ENCODE measurements at places on chromosomes 2 and 18. TPM values are rescaled to one million over a fixed set of nuclear protein-coding genes. Genes with fewer than 3 reads are reported as not detected.

SLC16A14 gene
- 2.4 TPM for total RNA-seq

TSGA10 gene
- total RNA-seq = 1.3 TPM

VWA3B gene
- not detected for total RNA-seq

ARHGAP28 gene
- total RNA-seq = 1.4 TPM

TRABD2A gene
- 1.7 TPM for total RNA-seq

GCA gene
- 7.1 TPM for total RNA-seq

Data from airway epithelial cell (primary cell).